ENCODE measurements at places on chromosomes 2 and 18. TPM values are rescaled to one million over a fixed set of nuclear protein-coding genes. Genes with fewer than 3 reads are reported as not detected.

The FAHD2A gene
- 18.5 TPM for total RNA-seq

DNA sequence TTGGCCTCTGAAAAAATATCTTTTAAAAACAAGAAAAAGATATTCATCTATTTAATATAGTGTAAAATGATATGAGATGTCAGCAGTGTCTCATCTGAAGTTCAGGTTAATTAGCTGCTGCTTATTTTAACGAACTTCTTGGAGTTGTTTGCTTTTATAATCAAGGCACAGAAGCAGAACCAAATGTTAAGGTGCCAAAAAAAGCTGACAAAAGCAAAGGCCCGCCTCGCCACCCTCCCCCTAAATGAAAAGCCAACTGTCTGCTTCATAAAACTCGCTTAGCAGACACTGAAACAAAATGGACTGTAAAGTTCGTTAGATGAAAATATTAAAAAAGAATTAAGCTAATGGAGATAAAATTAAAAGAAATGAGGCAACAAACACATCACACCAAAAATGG is 562.6 kb downstream of the ZEB2 start:
- H3K27me3 ChIP-seq: no peaks in the 10 kb centered on the region
- H3K27ac ChIP-seq: no peak overlapping the region
- no peak for DNase-seq
- H3K4me1 ChIP-seq: no peaks in the 10 kb centered on the region

The PRKAG3 gene
- total RNA-seq: 19.3 TPM

The ASB18 gene
- 4.7 TPM for total RNA-seq

- peak; percentile 92 for DNase-seq
- H3K4me1 ChIP-seq: peaks cover 53% of the 10 kb centered on the region
- H3K27ac ChIP-seq: peak overlapping the region; percentile 90
- H3K36me3 ChIP-seq: peaks cover 2% of the 10 kb centered on the region
- H3K4me3 ChIP-seq: no peak overlapping the region
Measured at GRCh38 chr2:43333656-43334144, 107.3 kb upstream of the ZFP36L2 start.
